ENCODE measurements at places on chromosomes 6 and 20.

- DNase-seq, result no peak
These were observed 30.9 kb downstream of the MYH7B start for GRCh38 chr20:34986311-34987287.

DNA sequence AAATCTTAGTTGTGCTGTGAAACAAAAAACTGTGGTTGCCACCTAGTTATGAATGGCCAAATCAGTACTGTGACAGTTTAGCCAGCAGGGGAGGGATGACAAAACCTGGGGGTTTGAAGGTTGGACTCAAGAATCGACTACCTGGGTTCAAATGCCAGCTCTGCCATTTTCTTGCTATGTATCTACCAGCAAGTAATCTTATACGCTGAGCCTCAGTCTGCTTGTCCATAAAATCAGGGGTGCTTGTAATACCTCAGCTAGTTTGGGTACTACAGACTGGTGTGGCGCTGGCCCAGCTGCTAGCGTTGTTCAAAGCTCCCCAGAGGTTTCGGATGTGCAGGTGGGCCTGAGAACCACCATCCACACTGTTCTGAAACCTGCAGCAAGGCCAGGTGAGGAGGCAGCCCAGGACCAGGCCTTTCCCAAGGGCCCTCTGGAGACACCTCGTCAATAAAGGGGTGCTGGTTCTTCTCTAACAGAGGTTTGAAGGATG lies 40.4 kb downstream of the TRAM2 start:
- no peak for DNase-seq

DNA sequence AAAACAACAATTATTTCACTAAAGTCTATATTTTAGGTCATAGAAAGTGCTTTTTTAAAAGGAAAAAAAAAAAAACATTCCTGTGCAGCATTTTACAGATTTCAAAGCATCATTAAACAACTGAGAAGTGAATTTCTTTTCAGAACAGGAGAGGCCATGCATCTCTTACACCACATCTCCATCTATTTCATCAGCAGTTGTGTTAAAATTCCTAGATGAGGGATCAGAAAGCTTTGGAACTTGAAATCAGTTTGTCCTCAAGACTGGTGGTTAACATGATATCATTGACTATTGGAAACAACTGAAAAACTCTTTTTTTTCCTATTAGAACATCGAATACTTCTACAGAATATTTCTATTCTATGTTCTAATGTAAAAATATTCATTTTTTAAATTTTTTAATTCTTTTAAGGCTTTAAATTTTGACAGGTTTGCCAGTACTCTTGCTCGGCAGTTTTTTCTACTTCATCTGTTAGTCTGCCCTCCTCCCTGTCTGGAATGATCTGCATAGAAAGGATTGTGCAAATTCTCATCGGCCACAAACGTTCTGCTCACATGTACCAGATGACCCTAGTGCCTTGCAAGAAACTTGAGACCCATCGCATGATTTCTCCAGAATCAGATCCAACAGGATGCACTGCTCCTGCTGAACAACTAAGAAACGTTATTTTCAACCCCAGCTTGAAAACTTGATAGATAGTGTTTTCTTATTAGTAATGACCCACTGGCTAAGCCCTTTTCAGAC lies 411.0 kb upstream of the AGPAT4 start:
- DNase-seq, result no peak

DNA sequence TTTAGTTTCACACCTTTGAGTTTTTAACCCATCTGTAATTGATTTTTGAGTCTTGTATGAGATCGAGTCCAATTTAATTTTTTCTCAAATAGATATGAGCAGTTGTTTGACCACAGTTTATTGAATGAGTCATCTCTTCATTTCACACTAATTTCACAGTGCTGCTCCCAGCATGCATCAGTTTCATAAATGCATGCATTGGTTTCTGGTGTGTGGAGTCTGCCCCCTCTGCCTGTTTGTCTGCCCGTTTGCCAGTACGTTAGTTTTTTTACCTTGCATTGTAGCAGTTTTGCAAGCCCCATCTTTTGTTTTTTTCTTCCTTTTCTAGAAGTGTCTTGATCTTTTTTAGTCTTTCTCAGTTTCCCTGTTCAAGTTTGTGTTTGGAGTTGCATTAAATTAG lies 11.9 kb downstream of the SLX4IP start:
- no peak for DNase-seq

GRCh38 chr6:129790785-129791184 lies 70.3 kb downstream of the TMEM244 start:
- no peak for DNase-seq

DNA sequence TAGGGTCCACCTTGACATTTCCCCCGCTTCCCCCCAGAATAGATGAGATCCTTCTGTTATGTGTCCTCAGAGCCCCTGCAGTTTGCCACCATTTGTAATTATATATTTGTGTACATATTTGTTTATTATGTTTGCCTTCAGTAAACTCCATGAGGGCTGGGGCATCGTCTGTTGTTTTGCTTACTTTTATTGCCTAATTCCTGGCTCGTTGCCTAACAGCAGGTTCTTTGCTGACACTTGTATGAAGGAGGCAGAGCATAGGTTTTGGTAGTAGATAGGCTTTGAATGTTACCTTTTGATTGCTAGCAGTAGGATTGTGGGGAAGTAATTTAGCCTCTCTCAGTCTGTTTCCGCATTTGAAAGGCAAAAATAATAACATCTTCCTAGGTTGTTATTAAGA lies 9.9 kb downstream of the MAP3K4 start:
- no peak for DNase-seq

DNA sequence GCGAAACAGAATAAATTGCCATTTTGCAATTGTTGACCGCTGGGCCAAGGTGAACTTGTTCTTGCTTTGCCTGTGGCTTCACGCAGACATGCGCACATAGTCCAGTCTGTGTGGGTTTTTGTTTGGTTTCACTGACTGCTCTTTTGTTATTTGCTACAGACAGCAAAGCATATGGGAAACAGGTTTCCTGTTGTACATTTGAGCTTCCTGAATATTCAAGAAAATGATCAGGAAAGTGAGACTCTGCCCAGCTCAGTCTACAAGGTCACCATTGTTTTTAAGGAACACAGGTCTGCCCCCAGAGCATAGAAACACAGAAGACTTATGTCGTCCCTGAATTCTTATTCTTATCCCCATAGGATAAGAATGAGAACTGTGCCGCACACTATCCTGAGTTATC lies 55.6 kb downstream of the SASH1 start:
- no peak for DNase-seq

DNA sequence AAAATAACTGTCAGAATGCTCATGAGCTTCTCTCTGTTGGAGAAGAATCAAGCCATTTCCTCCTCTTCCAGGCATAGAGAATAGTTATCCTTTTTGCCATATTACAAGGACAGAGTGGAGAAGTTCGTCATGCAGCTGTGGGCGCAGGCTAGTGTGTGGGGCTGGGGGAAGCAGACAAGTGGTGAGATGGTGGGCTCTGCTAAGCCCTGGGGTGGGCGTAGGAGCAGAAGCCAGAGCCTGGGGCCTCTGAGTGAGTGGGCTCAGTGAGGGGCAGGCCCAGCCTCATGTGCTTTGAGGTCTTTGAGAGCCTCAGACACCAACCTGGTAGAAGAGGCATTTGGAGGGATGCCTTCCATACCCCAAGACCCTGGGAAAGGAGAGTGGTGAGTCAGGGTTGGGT lies 19.4 kb downstream of the ARID1B start:
- no peak for DNase-seq

- no peak for DNase-seq
These were observed 4.6 kb downstream of the SIRPG start for GRCh38 chr20:1652960-1653359.

GRCh38 chr6:11778648-11779328 lies at the start of gene ADTRP:
Gene ADTRP, minus strand, starts transcription at chr6:11778803. Its CDS starts 44 bp downstream, at chr6:11778759.
- DNase-seq, result no peak

- DNase-seq, result no peak
These were observed 4.2 kb downstream of the CDK19 start for GRCh38 chr6:110810896-110811586.

DNA sequence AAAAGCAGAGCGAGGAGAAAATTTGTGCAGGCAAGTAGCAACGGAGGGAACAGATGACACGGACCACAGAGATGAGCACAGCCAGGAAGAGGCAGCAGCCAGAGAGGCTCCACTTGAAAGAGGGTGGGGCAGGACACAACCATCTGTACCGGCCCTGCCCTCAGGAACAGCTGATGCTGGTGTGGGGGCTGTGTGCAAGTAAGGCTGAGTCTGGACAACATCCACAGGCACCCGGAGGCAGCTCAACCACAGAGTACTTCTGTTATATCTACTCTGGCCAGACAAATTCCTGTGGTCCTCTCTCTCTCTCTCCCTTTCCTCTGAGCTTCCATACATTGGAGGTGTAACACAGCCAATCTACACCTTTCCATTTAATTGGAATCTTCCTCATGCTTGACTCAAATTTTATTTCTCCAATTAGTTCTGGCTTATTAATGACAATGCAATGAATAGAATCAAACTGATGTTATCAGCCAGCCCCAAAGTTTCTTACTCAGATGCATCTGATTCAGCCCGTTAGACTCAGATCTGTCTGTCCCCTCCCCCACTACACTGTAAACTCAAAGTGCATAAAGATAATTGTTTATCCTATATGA lies 24.9 kb downstream of the KIF13A start:
- no peak for DNase-seq

GRCh38 chr20:15759594-15759993 lies 813.7 kb downstream of the KIF16B start:
- DNase-seq, result no peak

DNA sequence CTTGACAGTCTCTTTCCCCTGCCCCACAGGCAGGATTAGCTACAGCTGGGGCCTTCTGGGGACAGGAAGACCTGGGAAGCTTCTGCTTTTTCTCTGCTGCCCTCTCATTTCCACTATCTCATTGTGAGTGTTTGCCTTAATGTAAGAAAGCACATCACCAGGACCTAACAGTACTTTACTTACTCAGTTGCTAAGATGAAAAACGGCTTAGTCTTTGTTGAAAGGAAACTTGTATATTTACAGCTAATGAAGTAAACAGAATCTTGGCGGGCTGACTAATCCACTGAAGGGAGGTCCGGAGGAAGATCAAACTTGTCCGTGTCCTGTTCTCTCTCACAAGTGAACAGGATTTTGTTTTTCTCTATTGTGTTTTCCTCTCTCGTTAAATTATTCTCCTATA lies 128.6 kb downstream of the SOD2 start:
- DNase-seq, result no peak

- no peak for DNase-seq
These were observed 67.2 kb downstream of the EZR start for GRCh38 chr6:158751921-158752320.

DNA sequence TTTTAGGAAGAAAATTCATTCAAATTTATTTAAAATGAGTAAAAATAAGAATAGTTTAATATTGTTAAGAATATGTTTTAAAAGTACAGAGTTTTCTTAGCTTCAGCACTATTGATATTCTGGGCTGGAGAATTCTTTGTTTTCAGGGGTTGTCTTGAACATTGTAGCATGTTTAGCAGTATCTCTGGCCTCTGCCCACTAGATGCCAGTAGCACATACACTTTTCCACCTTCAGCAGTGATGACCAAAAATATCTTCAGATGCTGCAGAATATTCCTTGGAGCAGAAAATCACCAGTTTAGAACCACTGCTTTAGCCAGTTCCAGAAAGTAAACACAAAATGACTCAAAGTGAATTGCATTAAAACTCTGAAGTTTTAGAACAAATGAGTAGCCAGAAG lies 19.4 kb upstream of the SDHAF4 start:
- no peak for DNase-seq
